Progenitor cell of endocrine pancreas (in vitro differentiated cells): ENCODE measurements at places on chromosomes 5 and 9. TPM values are rescaled to one million over a fixed set of nuclear protein-coding genes. Genes with fewer than 3 reads are reported as not detected.

GRCh38 chr5:76638479-76638878, 15.3 kb upstream of the F2RL2 start:
- H3K4me1 ChIP-seq = no peaks in the 10 kb centered on the region
- no peak overlapping the region for H3K27ac ChIP-seq
- no peaks in the 10 kb centered on the region for H3K27me3 ChIP-seq
- no peak overlapping the region for H3K4me3 ChIP-seq

GRCh38 chr5:166883016-166883415, 1408.4 kb upstream of the WWC1 start:
- H3K4me1 ChIP-seq = peaks cover 2% of the 10 kb centered on the region
- no peak overlapping the region for H3K27ac ChIP-seq
- no peaks in the 10 kb centered on the region for H3K36me3 ChIP-seq
- no peak for DNase-seq

- no peak for DNase-seq
- no peaks in the 10 kb centered on the region for H3K36me3 ChIP-seq
- no peak overlapping the region for H3K4me3 ChIP-seq
- no peaks in the 10 kb centered on the region for H3K27me3 ChIP-seq
These were observed 288.0 kb downstream of the TRIM32 start for GRCh38 chr9:116975126-116975525.

SLC25A48 gene
- total RNA-seq = 0.34 and 0.69 TPM in 2 replicates

GRCh38 chr5:4831325-4831724, 308.8 kb upstream of the ADAMTS16 start:
- DNase-seq = no peak
- no peaks in the 10 kb centered on the region for H3K36me3 ChIP-seq
- H3K4me3 ChIP-seq = no peak overlapping the region
- H3K4me1 ChIP-seq = no peaks in the 10 kb centered on the region
- no peak overlapping the region for H3K27ac ChIP-seq
- H3K27me3 ChIP-seq = peaks cover 16% of the 10 kb centered on the region

DNA sequence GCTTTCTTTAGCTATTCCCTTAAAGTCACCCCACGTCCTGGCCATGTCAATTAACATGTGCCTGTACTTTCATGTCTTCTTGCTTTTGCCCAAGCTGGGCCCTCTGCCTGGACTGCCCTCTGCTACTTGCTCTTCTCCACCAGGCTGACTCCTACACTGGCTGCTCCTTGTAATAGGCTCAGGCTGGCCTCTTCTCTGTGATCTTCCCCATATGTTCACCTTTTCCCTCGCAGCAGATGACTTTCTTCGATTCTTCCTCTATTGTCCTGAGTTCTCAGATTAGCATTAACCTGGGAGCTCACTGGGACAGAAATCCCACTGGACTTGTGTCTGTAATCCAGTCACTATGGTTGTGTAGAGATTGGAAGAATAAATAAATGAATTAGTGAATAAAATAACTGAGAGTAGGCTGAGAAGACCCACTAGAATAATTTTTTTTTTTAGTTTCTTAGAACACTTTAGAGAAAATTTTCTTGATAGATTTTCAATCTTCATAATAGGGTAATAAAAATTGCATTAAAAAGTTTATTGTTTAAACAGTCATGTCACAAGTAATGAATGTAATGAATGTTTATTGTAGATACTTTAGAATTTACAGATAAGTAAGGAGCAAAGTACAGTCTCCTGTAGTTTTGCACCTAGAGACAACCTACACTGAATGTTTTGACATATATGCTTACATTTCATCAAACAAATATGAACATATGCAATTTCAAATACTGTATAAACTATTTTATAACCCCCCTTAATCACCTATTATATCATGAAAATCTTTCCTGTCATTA, 47.4 kb upstream of the TNFSF15 start:
- peaks cover 3% of the 10 kb centered on the region for H3K4me1 ChIP-seq
- no peak overlapping the region for H3K4me3 ChIP-seq
- peaks cover 5% of the 10 kb centered on the region for H3K27me3 ChIP-seq
- DNase-seq = no peak
- H3K27ac ChIP-seq = no peak overlapping the region
- no peaks in the 10 kb centered on the region for H3K36me3 ChIP-seq
